EL (cell line): ENCODE measurements at places on chromosomes 12 and 14.

GRCh38 chr12:49501895-49502294 lies 36.9 kb upstream of the KCNH3 start:
- no peak for DNase-seq

DNA sequence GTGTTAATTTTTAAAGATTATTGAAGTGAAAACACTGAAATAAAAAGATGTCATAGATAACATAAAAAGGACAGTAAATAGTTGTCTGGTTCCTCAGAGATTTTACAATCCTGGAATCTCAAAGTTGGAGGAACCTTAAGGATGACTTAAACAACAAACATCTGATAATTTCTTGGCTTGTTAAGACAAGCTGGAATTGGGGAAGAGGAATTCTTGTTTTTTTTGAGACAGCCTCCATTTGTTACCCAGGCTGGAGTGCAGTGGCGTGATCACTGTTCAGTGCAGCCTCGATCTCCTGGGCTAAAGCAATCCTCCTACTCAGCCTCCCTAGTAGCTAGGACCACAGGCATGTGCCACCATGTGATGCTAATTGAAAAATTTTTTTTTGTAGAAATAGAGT lies 2.3 kb downstream of the ZNF410 start:
- peak; percentile 68 for DNase-seq

- DNase-seq = no peak
These were observed 19.9 kb upstream of the AMIGO2 start for GRCh38 chr12:47099610-47100009.

GRCh38 chr12:7650091-7650490 lies 15.6 kb downstream of the APOBEC1 start:
- DNase-seq = no peak

- peak; percentile 33 for DNase-seq
These were observed 89.9 kb downstream of the SLC24A4 start for GRCh38 chr14:92412912-92413311.

- no peak for DNase-seq
These were observed 61.4 kb upstream of the ATXN7L3B start for GRCh38 chr12:74476234-74476633.
